ENCODE measurements at places on chromosomes 16 and 17. TPM values are rescaled to one million over a fixed set of nuclear protein-coding genes. Genes with fewer than 3 reads are reported as not detected.

Gene TEX19
- polyA plus RNA-seq = not detected

Gene SMYD4
- polyA plus RNA-seq = 13.4 TPM

Gene HS3ST4
- 0.42 TPM for polyA plus RNA-seq

GRCh38 chr17:59666235-59666634, 41.0 kb downstream of the PTRH2 start:
- DNase-seq = no peak

DNA sequence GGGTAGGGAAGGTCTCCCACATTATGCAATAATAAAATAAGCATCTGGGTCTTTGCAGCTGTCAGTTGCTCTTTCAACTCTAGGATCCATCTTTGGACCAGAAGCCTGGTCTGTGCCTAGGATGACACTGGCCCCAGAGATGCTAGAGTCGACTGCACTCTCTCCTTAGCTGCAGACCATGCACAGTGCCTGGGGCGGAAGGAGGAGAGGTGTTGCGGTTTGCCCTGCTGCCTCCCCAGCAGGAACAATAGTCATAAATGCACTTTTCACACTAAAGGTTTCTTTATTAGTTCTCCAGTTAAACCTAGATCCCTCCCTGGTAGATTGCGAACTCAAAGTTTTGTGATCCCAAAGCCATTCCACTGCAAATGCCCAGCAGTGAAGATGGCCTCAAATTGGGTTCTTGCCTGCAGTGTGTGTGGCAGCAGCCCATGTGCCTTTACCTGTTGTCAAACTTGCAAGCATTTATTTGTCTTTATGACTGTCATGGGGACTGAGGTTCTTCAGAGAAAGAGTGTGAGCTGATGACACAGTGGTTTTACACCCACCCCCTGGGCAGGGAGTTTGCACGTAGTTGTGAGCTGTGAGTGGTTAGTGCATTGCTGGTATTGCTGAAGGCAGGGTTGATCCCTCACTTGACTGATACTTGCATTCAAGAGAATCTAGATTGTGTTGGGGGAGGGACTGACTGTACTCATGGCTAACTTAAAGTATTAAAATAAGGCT, 10.3 kb downstream of the ATXN1L start:
- no peak for DNase-seq

- no peak for DNase-seq
Measured at GRCh38 chr17:19727501-19728078, 11.2 kb upstream of the SLC47A2 start.

DNA sequence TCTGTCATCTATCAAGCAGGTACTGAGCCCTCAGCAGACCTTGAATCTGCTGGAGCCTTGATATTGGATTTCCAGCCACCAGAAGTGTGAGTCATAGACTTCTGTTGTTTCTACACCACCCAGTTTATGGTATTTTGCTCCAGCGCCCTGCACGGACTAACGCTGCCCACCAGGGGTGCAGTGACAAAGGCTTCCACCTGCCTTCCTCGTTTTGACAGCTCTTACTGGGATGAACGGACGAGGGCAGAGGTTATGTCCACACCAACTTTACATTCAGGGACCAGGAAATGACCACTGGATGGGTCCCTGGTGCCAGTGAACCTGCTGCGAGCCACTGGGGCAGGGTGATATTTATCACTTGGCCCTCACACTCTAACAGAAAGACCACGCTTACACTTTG, 66.6 kb upstream of the CBX4 start:
- DNase-seq = no peak

DNA sequence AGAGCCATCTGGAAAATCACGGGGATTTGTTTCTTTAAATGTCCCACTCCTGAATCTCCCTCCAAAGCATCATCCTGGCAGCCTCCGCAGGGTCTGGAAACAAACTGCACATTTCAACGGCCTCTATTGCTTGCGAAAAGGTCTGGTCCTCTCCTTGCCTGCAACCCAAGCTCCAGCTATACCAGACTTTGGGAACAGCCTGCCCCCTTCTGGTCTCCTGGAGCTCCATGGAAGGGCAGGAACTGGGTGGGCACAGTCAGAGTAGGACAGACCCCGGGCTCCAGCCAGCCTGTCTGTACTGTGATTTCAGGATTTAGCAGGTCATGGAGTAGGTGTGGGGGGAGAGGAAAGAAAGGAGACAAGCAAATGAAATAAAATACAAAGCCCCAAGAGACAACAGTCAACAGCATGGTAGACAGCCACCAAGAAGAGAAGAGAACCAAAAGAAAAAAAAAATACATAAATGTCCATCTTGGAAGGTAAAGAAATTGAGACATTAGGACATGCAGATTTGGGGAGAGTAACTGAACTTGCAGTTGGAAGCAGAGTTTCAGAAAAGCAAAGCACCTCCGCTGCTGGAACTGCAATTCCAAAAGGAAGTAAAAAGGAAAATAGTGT, 2.7 kb downstream of the XYLT1 start:
- peak; percentile 65 for DNase-seq

DNA sequence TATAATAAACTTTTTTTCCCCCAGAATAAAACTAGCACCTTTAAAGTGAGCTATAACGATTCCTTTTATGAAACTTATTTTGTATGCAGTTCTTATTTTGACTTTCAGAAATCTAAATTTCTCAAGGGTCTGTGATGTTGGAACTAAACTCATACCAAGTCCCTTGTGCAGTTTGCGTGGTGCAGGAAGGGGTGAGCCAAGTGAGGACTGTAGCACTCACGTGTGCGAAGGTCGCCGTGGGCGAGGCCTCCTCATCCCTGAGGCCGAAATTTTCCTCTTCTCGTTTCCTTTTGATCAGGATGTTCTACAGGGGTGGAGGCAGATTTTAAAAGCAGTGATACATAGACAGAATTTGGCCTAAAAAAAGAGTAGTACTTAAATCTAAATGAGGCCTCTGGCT, 73.7 kb downstream of the RPTOR start:
- DNase-seq = no peak

- DNase-seq = no peak
Measured at GRCh38 chr17:80195671-80196529, 24.2 kb downstream of the SGSH start.

DNA sequence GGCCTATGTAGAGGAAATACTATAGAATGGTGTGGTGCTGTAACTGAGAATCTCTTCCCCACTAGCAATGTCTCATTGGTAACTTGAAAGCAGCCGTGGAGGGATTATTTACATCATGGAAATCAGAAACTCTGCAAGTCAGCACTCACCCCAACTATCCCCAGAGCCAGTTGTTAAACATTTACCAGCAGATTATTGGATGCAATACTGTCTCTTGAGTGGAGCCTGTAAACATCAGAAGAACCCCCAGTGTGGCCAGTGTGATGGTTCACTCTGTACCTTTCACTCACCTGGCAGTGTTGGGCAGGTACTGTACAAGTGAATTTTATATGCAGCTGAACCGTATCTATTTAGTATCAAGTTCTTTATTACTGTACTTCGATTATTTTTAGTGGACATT, 299.8 kb upstream of the SALL1 start:
- DNase-seq = no peak

DNA sequence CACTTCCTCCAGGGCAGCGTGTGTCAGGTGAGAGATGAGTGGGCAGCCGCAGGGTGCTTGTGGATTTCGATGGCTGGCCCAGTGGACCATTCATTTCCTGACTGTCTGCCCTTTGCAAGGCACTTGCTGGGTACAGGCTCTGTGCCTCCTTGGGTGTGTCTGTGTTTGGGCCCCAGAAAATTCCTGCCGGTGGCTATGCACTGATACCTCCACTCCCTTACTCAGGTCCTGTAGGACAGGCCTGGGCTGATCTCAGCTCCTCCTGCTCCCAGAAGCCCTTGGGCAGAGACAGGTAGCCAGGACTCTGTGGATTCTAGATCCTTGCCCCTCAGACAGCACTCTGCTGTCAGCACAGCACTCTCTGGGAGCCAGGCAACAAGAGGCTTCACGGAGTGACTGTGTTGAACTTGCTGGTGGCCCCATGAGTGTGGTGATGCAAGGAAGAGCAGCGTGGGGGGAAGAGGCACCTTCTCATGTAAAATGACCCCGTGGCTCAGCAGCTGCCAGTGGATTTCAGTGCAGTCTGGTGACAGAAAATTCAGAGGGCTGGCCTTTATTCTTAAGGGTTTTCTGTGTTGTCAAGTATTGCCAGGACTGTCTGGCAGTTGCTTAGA, 29.0 kb downstream of the PGS1 start:
- no peak for DNase-seq

- DNase-seq = no peak
Measured at GRCh38 chr17:67270416-67270815, 25.4 kb upstream of the HELZ start.

DNA sequence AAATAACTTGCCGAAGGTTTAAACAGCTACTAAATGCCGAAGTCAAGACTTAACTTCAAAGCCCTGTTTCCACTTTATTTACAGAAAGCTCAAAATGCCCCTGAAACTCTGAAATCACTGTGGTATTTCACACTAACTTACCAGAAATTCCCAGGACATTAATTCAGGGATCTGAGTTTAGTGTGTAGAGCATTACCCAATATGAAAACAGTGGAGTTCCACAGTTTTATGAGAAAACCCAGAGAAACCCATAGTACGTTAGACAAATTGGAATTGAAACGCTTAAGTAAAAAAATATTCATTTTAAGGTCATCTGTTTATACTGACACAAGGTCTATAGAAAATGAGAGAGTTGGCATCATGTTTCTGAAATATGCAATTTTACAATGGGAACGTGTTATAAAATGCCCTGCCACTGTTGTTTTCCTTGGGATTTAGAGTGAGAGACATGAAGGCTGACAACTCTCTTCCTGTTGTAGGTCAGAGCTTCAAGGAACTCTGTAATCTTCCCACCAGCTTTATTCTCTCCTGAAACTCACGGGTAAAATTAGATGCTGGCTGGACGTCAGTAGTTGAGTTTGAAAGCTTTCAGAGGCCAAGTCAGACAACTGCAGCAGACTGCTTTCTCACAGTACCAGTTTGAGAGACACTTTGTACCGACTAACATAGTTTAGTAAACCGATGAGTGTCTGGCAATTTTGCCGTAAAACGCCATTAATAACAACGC, 139.4 kb upstream of the TBX2 start:
- DNase-seq = no peak
